ENCODE measurements at places on chromosomes 3 and 15. TPM values are rescaled to one million over a fixed set of nuclear protein-coding genes. Genes with fewer than 3 reads are reported as not detected.

The TCAIM gene
- 37.6 TPM for total RNA-seq

The PAK6 gene
- total RNA-seq = under 0.01 TPM

The MAP3K13 gene
- 11.6 TPM for total RNA-seq

The CFAP100 gene
- not detected for total RNA-seq

GRCh38 chr15:64865126-64865997 is 23.6 kb downstream of the PLEKHO2 start:
- DNase-seq = no peak

DNA sequence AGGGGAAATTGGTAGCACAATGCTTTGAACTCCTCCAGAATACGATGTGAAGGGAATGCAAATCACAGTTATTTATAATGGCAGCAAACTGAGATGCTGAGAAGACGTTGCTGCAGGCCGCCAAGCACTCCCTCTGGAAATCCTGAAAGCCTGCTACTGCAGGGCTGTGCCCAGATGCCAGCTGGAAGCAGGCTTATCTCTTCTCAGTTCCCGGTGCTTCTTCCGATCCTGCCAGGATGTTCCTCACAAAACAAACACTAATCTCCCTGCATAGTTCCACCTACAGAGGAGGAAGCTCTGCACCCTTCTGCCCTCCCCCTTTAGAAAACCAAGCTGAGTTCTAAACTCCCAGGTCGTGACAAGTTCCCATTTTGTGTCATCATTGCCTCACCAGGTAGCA is 201.7 kb upstream of the BCL6 start:
- no peak for DNase-seq

DNA sequence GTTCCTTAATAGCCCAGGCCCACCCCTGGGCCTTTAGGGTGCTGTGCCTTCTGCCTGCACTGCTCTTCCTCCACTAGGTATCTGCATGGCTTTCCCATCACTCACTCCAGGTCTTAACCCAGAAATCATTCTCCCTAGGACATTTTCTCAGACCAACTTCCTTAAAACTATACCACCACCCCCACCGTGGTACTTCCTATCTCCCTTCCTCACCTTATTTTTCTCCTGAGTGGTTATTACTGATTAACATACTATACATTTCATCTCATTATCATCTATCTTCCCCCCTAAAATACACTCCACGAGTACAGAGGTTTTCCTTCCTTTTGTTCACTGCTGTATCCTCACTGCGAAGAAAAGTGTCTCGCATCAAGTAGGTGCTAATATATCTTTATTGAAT is 115.2 kb downstream of the ANO10 start:
- no peak for DNase-seq

DNA sequence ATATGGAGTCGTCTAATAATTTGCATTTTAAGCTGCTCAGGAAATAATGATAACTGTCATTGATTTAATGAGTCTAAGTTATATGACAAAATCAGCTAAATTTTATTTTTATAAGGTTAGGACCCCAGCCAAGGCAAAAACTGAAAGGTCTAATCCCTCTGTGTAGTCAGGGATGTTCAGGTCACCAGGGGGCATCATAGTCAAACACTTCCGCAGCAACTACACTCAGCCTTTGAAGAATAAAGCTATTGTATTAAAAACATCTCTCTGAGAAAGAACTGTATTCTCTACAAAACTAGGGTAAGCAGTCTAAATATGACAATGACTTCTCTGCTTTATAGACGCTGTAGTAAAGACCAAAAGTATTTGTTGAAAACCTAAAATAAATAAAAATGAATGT is 15.0 kb downstream of the INTS14 start:
- peak; percentile 8 for DNase-seq

Measured in fibroblast of villous mesenchyme (primary cell).